ENCODE measurements at places on chromosomes 3 and 15.

GRCh38 chr15:89761929-89762328 is 10.9 kb upstream of the MESP1 start:
- H3K36me3 ChIP-seq = no peaks in the 10 kb centered on the region
- DNase-seq = no peak
- no peak overlapping the region for H3K4me3 ChIP-seq
- H3K27ac ChIP-seq = no peak overlapping the region

- no peak overlapping the region for H3K27ac ChIP-seq
- no peak for DNase-seq
- H3K27me3 ChIP-seq = no peaks in the 10 kb centered on the region
- no peaks in the 10 kb centered on the region for H3K36me3 ChIP-seq
Observed at GRCh38 chr3:187958432-187959003, 195.4 kb upstream of the LPP start.

- no peaks in the 10 kb centered on the region for H3K4me1 ChIP-seq
- no peak for DNase-seq
- H3K27me3 ChIP-seq = no peaks in the 10 kb centered on the region
- no peaks in the 10 kb centered on the region for H3K36me3 ChIP-seq
Observed at GRCh38 chr15:99850517-99850916, 117.3 kb upstream of the LYSMD4 start.

DNA sequence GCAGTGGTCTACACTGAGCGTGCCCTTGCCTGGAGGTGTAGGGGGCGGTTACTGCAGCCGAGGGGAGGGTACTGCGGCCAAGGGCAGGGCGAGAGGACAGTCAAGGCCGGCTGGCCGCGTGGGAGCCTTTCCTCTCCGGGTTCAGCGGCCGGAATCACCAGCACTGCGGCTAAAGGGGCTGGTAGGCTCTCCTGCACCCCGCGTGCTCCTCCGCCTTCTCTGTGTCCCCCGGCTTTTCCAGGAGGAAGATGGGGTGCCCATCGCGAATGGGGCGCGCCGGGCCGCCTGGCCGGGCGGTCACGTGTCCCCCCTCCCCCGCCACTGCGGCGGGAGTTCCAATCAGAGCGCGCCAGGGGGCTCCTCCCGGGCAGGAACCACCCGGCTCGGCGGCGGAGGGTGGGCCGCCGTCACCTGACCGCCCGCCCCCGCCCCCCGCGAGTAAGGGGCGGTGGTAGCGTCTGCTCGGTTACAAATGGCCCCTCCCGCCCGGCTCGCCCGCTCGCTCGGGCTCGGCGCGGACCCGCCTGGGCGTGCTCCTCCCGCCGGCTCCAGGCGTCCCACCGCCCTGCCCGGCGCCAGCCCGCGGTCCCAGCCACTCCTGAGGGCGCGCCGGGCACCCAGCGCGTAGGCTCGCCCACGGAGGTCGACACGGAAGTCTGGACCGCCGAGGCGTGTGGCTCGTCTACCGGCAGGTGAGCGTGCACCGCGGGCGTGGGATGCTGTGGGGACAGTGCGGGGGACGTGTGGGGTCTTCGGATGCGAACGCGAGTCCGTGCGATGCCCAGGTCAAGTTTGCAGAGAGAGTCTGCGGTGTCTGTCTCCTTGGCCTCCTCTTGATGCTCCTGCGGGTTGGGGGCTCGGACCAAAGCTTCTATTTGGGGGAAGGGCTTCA is 242.6 kb upstream of the TOPAZ1 start:
- peaks cover 54% of the 10 kb centered on the region for H3K27me3 ChIP-seq
- H3K27ac ChIP-seq = no peak overlapping the region
- peak overlapping the region; percentile 48 for H3K4me3 ChIP-seq
- H3K36me3 ChIP-seq = no peaks in the 10 kb centered on the region

DNA sequence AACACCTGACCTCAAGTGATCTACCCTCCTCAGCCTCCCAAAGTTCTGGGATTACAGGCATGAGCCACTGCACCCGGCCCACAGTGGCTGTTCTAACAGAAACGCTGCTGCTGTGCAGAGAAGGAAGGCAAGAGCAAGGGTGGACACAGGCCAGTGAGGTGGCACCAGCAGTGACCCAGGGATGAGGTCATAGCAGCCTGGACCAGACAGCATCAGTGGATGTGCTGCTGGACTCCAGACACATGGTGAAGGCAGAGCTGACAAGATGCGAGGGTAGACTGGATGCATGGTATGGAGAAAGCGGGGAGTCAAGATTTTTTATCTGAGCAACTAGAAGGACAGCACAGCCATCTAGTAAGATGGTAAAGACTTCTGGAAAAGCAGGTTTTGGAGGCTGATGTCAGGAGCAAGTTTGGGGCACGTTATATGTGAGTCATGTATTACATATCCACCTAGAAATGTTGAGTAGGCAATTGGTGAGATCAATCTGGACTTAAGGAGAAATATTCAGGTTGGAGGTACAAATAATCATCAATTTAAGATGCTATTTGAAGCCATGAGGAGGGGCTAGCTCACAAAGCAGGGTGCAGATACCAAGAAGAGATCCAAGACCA is 22.1 kb upstream of the TJP1 start:
- H3K27ac ChIP-seq = no peak overlapping the region
- no peaks in the 10 kb centered on the region for H3K36me3 ChIP-seq
- H3K4me1 ChIP-seq = peaks cover 4% of the 10 kb centered on the region
- no peaks in the 10 kb centered on the region for H3K27me3 ChIP-seq
- H3K4me3 ChIP-seq = no peak overlapping the region
- DNase-seq = no peak

DNA sequence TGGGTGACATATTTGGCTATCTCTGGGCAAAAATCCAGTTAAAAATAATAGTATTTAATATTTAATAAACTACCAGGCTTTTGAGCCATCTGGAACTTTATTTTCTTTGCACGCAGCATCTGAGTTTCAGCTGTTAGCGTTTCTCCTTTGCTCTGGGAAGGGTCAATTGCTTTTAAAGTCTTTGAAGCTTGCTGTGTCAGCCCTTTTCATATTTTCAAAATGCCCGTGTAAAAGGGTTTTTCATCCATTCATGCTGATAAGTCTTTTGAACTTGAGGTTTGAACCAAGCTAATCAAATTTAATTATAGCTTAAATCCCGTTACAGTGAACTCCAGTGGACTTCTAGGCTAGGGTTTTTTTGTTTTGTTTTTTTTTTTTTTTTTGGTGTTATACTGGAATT is 79.1 kb downstream of the SLC25A26 start:
- no peak overlapping the region for H3K4me3 ChIP-seq
- no peaks in the 10 kb centered on the region for H3K4me1 ChIP-seq
- H3K27ac ChIP-seq = no peak overlapping the region
- H3K36me3 ChIP-seq = no peaks in the 10 kb centered on the region

GRCh38 chr3:189586941-189587663 is 44.1 kb upstream of the TP63 start:
- no peaks in the 10 kb centered on the region for H3K27me3 ChIP-seq
- no peaks in the 10 kb centered on the region for H3K36me3 ChIP-seq
- H3K4me3 ChIP-seq = no peak overlapping the region
- DNase-seq = no peak
- H3K4me1 ChIP-seq = no peaks in the 10 kb centered on the region

- H3K27me3 ChIP-seq = no peaks in the 10 kb centered on the region
- no peaks in the 10 kb centered on the region for H3K36me3 ChIP-seq
- H3K4me3 ChIP-seq = no peak overlapping the region
- peak overlapping the region; percentile 27 for H3K27ac ChIP-seq
- DNase-seq = peak; percentile 96
- H3K4me1 ChIP-seq = peaks cover 29% of the 10 kb centered on the region
Observed at GRCh38 chr15:68210821-68211655, 5.9 kb upstream of the CALML4 start.

- DNase-seq = no peak
- H3K4me1 ChIP-seq = no peaks in the 10 kb centered on the region
- no peaks in the 10 kb centered on the region for H3K36me3 ChIP-seq
- no peak overlapping the region for H3K27ac ChIP-seq
- H3K27me3 ChIP-seq = no peaks in the 10 kb centered on the region
Observed at GRCh38 chr3:6878731-6879130, 17.8 kb downstream of the GRM7 start.

DNA sequence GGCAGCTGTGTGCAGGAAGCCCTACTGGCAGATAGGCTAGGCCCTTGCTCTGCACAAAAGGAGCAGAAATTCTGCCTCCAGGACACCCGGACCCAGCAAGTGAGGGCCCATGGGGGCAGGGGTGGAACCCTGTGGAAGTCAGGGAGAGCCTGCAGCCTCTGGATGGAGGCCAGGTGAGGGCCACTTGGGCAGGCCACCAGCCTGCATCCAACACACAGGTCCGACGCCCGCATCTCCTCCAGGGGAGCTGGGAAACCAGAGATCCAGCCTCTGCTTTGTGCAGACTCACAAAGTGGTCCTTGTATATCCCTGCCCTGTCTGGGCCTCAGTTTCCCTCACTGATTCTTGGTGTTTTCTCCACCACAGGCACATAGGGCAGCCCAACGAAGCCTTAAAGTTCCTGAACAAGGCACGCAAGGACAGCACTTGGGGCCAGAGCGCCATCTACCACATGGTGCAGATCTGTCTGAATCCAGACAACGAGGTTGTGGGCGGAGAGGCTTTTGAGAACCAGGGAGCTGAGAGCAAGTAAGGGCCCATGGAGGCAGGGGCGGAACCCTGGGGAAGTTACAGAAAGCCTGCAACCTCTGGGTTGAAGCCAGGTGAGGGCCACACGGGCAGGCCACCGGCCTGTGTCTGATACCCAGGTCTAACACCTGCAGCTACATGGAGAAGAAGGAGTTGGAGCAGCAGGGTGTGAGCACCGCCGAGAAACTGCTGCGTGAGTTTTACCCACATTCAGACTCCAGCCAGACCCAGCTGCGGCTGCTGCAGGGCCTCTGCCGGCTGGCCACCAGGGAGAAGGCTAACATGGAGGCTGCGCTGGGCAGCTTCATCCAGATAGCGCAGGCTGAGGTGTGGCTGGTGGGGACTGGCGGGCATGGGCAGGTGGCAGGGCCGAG is 16.6 kb downstream of the CSRNP1 start:
- no peak overlapping the region for H3K27ac ChIP-seq
- DNase-seq = no peak
- no peaks in the 10 kb centered on the region for H3K36me3 ChIP-seq
- no peaks in the 10 kb centered on the region for H3K4me1 ChIP-seq

GRCh38 chr3:12724794-12725193 is 34.3 kb downstream of the TMEM40 start:
- no peaks in the 10 kb centered on the region for H3K36me3 ChIP-seq
- H3K27me3 ChIP-seq = no peaks in the 10 kb centered on the region
- DNase-seq = no peak
- no peak overlapping the region for H3K4me3 ChIP-seq
- no peak overlapping the region for H3K27ac ChIP-seq

- peaks cover 11% of the 10 kb centered on the region for H3K4me1 ChIP-seq
- H3K27ac ChIP-seq = no peak overlapping the region
- no peaks in the 10 kb centered on the region for H3K27me3 ChIP-seq
Observed at GRCh38 chr3:170320461-170321121, 36.9 kb upstream of the SKIL start.

GRCh38 chr15:56772868-56773639 is 39.7 kb upstream of the ZNF280D start:
- H3K27me3 ChIP-seq = no peaks in the 10 kb centered on the region
- H3K27ac ChIP-seq = no peak overlapping the region
- no peak overlapping the region for H3K4me3 ChIP-seq
- H3K4me1 ChIP-seq = peaks cover 2% of the 10 kb centered on the region

- H3K27ac ChIP-seq = no peak overlapping the region
- H3K36me3 ChIP-seq = no peaks in the 10 kb centered on the region
- no peaks in the 10 kb centered on the region for H3K4me1 ChIP-seq
- H3K4me3 ChIP-seq = no peak overlapping the region
Observed at GRCh38 chr15:34709866-34710265, 44.9 kb downstream of the GJD2 start.

DNA sequence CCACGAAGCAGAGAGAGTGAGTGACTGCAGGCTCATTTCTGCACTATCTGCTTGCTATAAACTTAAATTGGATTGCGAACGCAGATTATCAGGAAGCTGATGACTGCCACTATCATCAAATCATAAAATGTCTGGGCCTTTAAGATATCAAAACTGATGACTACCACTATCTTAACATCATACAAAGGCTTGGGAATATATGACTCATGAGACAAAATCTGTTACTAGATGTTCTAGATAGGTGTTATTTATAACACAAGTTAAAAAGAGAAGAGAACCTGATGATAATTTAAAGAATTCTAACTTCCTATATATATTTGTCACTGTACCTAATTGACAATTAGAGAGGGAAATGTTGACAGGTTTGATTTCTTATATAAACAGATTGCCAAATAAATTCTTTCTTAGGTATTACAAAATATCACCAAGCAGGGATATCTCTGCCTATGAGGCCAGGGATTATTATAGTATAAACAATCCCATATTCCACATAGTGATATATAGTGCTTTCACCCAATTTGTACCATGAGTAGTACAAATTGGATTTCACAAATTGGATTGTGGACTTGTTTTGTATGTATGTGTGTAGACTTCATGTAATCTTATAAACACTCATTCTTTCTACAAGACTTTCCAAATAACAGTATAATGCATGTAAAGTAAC is 1157.2 kb downstream of the ROBO1 start:
- H3K4me1 ChIP-seq = no peaks in the 10 kb centered on the region
- DNase-seq = no peak
- no peak overlapping the region for H3K27ac ChIP-seq
- H3K4me3 ChIP-seq = no peak overlapping the region

DNA sequence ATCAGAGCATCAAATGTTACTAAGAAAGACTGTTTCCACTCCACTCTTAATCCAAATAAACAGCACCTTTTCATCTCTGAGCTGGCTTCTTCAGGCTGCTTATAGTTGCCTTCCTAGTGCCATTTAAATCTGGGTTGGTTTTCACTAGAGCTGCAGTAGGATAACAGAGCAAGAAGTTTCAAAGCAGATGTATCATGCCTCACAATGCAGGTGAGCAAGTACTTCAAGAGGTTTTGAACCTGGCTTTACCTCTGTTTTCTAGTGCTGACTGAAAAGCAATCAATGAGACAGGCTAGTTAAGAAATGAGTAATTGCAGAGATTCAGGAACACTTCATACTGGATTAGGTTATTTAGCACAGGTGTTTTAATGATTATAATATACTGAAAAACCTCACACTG is 147.7 kb upstream of the SATB1 start:
- no peaks in the 10 kb centered on the region for H3K36me3 ChIP-seq
- no peak for DNase-seq
- no peak overlapping the region for H3K4me3 ChIP-seq
- no peak overlapping the region for H3K27ac ChIP-seq
